ENCODE measurements at places on chromosomes 7 and 10. TPM values are rescaled to one million over a fixed set of nuclear protein-coding genes. Genes with fewer than 3 reads are reported as not detected.

AS3MT gene
- total RNA-seq, result 2.6 TPM

TMEM26 gene
- total RNA-seq, result 3.6 TPM

OR9A2 gene
- total RNA-seq, result not detected

RPEL1 gene
- 0.32 TPM for total RNA-seq

CPA4 gene
- 0.32 TPM for total RNA-seq

ZNF716 gene
- total RNA-seq, result not detected

Data from epithelial cell of umbilical artery (primary cell).